ENCODE measurements at places on chromosomes 7 and 10. TPM values are rescaled to one million over a fixed set of nuclear protein-coding genes. Genes with fewer than 3 reads are reported as not detected.

GRCh38 chr7:138212314-138212713, 136.1 kb downstream of the AKR1D1 start:
- no peak overlapping the region for H3K4me3 ChIP-seq
- DNase-seq, result no peak
- peaks cover 9% of the 10 kb centered on the region for H3K36me3 ChIP-seq
- H3K27ac ChIP-seq, result no peak overlapping the region

DNA sequence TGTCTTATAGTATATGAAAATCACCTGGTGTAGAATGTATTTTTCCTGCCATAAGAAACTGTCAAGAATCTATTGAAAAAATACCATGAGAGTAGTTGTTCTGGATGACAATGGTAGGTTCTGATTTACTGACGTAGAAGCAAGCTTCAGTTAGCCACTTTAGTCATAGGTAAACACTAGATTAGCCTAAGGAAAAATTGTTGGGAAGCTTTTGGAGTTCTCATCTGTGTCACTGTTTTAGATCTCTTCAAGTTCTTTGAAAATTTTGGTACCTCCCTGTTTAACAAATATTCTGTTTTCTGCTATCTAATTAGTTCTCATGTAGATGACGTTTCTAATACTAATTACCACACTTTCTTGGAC, 131.8 kb downstream of the ADK start:
- no peak overlapping the region for H3K4me3 ChIP-seq
- peaks cover 4% of the 10 kb centered on the region for H3K4me1 ChIP-seq
- peaks cover 3% of the 10 kb centered on the region for H3K36me3 ChIP-seq

DNA sequence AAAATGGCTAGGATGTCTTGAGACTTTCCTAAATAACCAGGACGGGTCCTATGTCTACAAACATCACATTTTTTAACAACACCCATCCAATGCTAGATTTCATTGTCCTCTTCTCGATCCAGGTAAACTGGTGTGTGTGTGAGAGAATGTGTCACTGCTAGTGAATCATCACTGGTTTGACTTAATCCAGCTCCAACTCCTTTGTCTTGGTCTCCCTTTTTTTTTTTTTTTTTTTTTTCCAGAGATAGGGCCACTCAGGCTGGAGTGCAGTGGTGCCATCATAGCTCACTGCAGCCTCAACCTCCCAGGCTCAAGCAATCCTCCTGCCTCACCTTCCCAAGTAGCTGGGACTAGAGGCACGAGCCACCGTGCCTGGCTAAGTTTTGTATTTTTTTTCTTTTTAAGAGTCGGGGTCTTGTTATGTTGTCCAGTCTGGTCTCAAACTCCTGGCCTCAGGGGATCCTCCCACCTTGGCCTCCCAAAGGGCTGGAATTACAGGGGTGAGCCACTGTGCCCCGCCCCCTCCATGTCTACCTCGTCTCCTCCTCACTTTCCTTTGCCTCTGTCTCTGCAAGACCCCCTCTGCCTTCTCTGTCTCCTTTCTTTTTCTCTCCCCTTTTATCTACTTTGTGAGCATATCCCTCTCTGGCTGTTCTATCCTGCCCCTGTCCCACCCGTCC, 2.2 kb upstream of the UFSP1 start:
- peaks cover 38% of the 10 kb centered on the region for H3K27me3 ChIP-seq
- peak overlapping the region; percentile 82 for H3K4me3 ChIP-seq
- peaks cover 48% of the 10 kb centered on the region for H3K4me1 ChIP-seq
- no peak for DNase-seq
- peak overlapping the region; percentile 62 for H3K27ac ChIP-seq

Gene BMPER
- total RNA-seq, result not detected

- H3K4me1 ChIP-seq, result peaks cover 22% of the 10 kb centered on the region
- H3K36me3 ChIP-seq, result no peaks in the 10 kb centered on the region
- H3K27ac ChIP-seq, result no peak overlapping the region
- no peak for DNase-seq
- H3K4me3 ChIP-seq, result peak overlapping the region; percentile 70
- peaks cover 14% of the 10 kb centered on the region for H3K27me3 ChIP-seq
Observed at GRCh38 chr7:157136372-157136771, 2.4 kb upstream of the UBE3C start.

Gene AKR1C2
- 3.8 TPM for total RNA-seq

Gene NKX1-2
- total RNA-seq, result not detected

- H3K4me3 ChIP-seq, result no peak overlapping the region
Observed at GRCh38 chr10:70619271-70620019, 16.9 kb upstream of the PRF1 start.

DNA sequence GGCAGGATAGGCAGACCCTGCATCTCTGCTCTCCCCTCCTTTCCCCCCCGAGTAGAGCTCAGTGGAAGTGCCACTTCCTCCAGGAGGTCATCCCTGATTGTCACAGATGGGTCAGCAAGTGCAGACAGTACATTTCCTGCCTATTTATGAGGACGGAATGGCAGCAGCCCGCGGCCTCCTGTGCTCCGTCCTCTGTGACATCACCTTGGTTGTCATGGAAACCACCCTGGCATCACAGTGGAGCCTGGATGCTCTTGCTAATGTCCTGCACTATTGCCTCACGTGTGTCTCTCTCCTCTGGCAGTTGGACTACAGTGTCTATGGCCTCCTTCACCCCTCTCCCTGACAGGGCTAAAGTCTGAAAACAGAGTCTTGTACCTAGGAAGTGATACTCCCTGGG, 148.6 kb downstream of the SH3PXD2A start:
- H3K27me3 ChIP-seq, result no peaks in the 10 kb centered on the region
- peaks cover 13% of the 10 kb centered on the region for H3K4me1 ChIP-seq
- H3K36me3 ChIP-seq, result no peaks in the 10 kb centered on the region
- H3K27ac ChIP-seq, result peak overlapping the region; percentile 9
- no peak overlapping the region for H3K4me3 ChIP-seq

- peaks cover 10% of the 10 kb centered on the region for H3K4me1 ChIP-seq
- DNase-seq, result no peak
- no peaks in the 10 kb centered on the region for H3K36me3 ChIP-seq
- no peak overlapping the region for H3K4me3 ChIP-seq
- H3K27me3 ChIP-seq, result no peaks in the 10 kb centered on the region
Observed at GRCh38 chr10:69655124-69655867, 25.2 kb downstream of the FAM241B start.

Gene CUZD1
- total RNA-seq, result not detected

Gene GPR26
- not detected for total RNA-seq

Gene CUBN
- 2.2 TPM for total RNA-seq

All from neural crest cell (in vitro differentiated cells).